ENCODE measurements at places on chromosomes 3 and 15.
A peak's percentile ranks its signal among the peaks of the same experiment; 100 is the strongest.

GRCh38 chr15:98850961-98851572 is 156.5 kb downstream of the PGPEP1L start:
- H3K4me3 ChIP-seq = peak overlapping the region; percentile 92
- no peaks in the 10 kb centered on the region for H3K36me3 ChIP-seq
- DNase-seq = peak; percentile 90

GRCh38 chr15:85692873-85693272 is 101.9 kb downstream of the KLHL25 start:
- H3K4me3 ChIP-seq = peak overlapping the region; percentile 78
- H3K4me1 ChIP-seq = peaks cover 46% of the 10 kb centered on the region
- DNase-seq = peak; percentile 72
- no peaks in the 10 kb centered on the region for H3K27me3 ChIP-seq

DNA sequence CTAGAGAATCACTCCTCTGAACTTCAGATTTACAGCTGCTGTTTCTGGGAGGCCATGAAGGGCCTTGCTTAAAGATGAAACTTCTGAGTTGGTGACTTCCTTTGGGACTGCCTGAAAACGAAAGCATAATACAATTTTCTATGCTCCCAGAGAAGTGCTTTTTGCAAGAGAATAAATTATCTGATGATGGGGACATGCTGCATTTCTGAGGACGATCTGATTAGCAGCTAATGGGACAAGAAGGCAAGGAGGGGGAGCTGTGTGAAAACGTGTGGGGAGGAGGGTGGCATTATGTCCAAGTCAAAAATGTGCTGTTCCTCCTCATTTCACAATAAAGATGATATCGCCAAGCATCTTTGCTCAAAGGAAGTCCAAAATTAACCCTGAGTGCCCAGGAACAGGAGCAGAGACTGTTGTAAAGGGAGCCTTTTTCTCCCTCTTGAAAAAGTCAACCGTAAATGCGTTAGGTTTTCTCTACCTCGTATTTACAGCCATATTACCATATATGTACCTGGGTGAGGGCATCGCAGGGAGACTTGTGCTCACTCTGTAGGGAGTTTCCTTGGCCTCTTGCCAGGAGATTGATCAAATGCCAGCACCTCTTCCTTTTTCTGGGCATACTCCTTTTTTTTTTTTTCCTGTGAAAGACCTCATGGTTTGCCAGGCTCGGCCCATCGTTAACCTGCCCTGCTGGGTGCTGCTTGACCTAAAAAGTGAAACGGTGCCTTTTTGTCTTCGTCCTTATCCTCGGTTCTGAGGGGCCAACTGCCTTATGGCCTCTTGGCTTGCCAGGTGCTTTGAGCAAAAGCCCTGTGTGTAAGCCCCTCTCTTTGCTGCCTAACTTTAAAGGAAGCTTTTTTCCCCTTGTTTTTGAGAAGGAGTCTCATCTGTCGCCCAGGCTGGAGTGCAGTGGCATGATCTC is 11.5 kb downstream of the ITPR1 start:
- H3K27me3 ChIP-seq = no peaks in the 10 kb centered on the region
- no peaks in the 10 kb centered on the region for H3K36me3 ChIP-seq
- peaks cover 25% of the 10 kb centered on the region for H3K4me1 ChIP-seq
- peak overlapping the region; percentile 42 for H3K27ac ChIP-seq
- peak; percentile 61 for DNase-seq
- H3K4me3 ChIP-seq = peak overlapping the region; percentile 41

GRCh38 chr3:160245261-160245800 is 20.1 kb downstream of the C3orf80 start:
- no peaks in the 10 kb centered on the region for H3K36me3 ChIP-seq
- H3K27me3 ChIP-seq = no peaks in the 10 kb centered on the region
- H3K4me1 ChIP-seq = no peaks in the 10 kb centered on the region
- H3K27ac ChIP-seq = no peak overlapping the region
- no peak for DNase-seq

- H3K4me3 ChIP-seq = no peak overlapping the region
- peaks cover 14% of the 10 kb centered on the region for H3K36me3 ChIP-seq
- DNase-seq = peak; percentile 27
- no peaks in the 10 kb centered on the region for H3K27me3 ChIP-seq
Measured at GRCh38 chr15:48336940-48337339, 5.7 kb downstream of the DUT start.

DNA sequence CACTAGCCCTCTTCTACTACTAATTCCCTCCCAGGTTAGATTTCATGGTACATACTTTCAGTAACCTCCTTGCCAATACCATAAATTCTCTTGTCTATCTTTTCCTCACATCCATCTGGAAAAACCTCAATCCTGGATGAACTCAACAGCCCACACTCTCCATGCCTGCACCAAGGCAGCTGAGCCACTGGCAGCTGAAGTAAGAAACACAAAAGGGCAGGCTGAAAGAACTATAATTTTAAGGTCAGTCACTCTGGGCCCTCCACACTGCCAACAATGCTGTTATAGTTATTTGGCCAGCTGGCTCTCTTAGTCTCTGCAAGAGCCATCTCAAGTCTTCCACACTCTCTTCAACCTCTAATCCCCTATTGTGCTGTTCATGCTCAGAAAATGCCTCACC is 15.1 kb upstream of the TIPARP start:
- H3K4me1 ChIP-seq = peaks cover 26% of the 10 kb centered on the region
- peak; percentile 5 for DNase-seq
- H3K36me3 ChIP-seq = no peaks in the 10 kb centered on the region
- H3K27me3 ChIP-seq = no peaks in the 10 kb centered on the region
- H3K4me3 ChIP-seq = no peak overlapping the region

DNA sequence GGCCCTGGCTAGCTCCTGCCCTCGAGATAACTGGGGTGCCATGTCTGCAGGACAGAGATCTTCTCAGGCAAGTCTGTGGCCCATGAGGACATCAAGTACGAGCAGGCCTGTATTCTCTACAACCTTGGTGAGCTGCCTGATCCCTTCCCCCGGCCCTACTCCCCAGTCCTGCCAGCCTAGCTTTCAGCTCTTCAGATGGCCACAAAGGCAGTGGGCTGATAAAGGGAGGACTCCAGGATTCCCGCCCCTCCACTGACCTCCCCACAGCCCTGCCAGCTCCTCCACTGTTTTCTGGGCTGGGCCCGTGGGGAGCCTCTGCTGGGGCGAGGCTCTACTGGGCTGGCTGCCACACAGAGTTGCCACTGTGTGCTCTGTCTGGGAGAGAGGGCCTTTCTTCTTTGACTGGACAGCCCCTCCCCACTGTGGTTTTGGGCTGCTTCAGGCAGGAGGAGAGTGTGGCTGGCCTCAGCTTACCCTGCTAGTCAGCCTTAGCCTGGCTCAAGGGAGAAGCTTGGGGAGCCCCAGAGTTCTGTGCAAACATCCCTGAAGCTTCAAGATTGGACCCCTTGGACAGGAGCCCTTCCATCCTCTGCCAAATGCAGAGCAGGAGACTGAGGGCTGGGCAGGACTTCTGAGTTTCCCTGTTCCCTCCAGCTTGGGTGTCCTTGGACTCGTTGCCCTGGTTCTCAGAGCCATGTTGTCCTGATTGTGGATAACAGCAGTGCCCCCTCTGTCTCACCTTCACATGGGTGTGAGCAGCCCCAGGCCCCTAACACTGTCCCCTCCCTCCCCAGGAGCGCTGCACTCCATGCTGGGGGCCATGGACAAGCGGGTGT is 24.4 kb downstream of the PTPN23 start:
- H3K27ac ChIP-seq = no peak overlapping the region
- no peaks in the 10 kb centered on the region for H3K27me3 ChIP-seq
- no peaks in the 10 kb centered on the region for H3K4me1 ChIP-seq
- peaks cover 5% of the 10 kb centered on the region for H3K36me3 ChIP-seq
- no peak overlapping the region for H3K4me3 ChIP-seq
- DNase-seq = no peak

DNA sequence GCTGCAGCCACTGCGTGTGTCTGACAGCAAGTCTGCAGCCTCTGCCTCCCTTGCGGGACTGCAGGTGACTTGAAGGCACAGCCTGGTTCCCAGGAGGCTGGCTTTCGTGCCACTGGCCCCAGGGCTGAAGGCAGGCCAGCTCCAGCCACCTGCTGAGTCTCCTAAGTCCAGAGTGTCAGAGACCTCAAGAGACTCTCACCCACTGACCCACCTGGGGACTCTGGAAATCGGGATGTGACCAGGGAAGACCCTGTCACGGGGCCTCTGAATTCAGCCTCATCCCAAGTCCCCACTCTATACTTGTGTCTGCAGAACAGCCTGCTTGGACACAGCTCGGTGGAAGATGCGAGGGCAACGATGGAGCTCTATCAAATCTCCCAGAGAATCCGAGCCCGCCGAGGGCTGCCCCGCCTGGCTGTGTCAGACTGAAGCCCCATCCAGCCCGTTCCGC is 16.3 kb downstream of the ISG20 start:
- H3K4me3 ChIP-seq = no peak overlapping the region
- DNase-seq = no peak
- no peaks in the 10 kb centered on the region for H3K36me3 ChIP-seq
- H3K4me1 ChIP-seq = peaks cover 21% of the 10 kb centered on the region
- H3K27ac ChIP-seq = no peak overlapping the region

GRCh38 chr3:102114264-102114979 is 265.1 kb downstream of the NFKBIZ start:
- DNase-seq = no peak
- H3K27ac ChIP-seq = no peak overlapping the region
- no peaks in the 10 kb centered on the region for H3K4me1 ChIP-seq

DNA sequence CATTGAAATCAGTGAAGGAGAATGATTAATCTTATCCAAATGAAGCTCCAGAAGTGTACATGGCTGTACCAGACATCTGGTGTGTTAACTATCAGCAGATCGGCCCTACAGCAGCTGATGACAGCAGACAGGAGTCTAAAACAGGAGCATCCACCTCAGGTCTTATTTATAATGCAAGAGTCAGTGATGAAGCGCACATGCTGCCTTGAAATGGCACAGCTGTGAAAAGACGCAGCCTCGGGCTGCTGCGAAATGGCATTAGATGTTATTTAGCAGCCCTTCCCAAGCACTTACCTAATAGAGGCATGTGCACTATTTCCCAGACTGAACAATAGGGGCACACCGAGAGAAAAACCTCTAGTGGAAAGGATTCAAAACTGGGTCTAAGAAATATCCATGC is 472.3 kb upstream of the CBLB start:
- no peaks in the 10 kb centered on the region for H3K27me3 ChIP-seq
- no peak for DNase-seq
- H3K4me1 ChIP-seq = no peaks in the 10 kb centered on the region
- H3K36me3 ChIP-seq = no peaks in the 10 kb centered on the region
- H3K27ac ChIP-seq = no peak overlapping the region

DNA sequence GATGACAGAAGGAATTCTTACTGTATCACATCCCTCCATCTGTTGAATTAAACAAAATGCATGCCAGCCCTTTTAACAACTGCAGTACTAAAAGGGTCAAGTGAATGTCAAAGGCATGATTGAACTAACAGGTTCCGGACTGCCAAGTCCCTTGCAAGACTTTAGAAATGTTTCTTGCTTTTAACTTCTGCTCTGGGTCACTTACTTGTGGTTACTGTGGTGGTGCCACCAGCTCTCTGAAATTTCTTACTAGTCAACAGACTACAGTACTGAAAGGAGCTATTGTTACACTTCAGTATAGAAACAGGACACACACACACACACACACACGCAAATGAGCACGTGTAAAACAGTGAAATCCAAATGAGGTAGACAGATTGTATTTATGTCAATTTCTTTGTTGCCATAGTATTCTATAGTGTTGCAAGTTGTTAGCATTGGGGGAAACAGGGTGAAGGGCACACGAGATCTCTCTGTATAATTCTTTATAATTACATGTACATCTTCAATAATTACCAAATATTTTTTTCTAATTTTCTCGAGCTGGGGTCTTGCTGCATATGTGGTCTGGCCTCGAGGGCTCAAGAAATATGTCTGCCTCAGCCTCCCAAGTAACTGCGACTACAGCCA is 79.9 kb upstream of the SLC25A26 start:
- H3K27me3 ChIP-seq = no peaks in the 10 kb centered on the region
- DNase-seq = peak; percentile 80
- H3K27ac ChIP-seq = peak overlapping the region; percentile 30
- no peaks in the 10 kb centered on the region for H3K36me3 ChIP-seq

DNA sequence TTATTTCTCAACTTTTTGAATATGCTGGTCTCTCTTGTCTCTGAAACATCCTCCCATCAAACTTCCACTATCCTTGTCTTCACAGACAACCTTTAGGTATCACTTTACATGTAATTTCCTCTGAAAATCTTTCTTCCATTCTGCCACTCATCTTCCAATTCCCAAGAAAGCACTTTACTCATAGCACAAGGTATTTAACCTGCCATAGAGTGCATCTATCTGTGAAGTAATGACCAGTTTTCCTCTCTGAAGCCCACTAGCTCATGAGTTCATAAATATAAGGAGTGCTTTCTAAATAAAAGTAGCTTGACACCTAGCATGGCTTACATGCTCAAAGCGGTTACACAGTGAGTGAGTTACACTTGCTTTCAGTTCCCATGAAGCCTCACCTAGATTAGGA is 160.7 kb upstream of the CMC1 start:
- no peak overlapping the region for H3K27ac ChIP-seq
- H3K4me3 ChIP-seq = no peak overlapping the region
- DNase-seq = no peak
- H3K27me3 ChIP-seq = no peaks in the 10 kb centered on the region
- H3K4me1 ChIP-seq = no peaks in the 10 kb centered on the region

DNA sequence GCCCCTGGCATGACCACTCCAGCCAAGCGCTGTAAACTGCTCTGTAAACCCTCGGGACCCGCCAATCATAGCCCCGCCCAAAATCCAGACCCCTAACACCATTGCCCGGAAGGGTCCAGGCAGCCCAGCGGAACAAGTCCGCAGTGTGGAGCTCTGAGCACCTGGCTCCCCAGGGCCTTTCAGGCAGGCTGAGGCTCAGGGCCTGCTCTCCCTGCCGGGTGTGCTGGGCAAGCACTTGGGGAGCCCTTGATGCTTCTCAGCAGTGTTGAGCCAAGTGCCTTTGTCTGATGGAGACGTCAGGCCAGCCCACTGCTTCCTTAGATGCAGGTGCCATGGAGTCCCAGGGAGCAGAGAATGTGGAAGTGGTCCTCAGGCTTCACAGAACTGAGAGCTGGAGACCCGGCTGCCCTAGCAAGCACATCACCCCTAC is 106.2 kb downstream of the TLE3 start:
- H3K27me3 ChIP-seq = no peaks in the 10 kb centered on the region
- no peak overlapping the region for H3K4me3 ChIP-seq
- H3K4me1 ChIP-seq = peaks cover 17% of the 10 kb centered on the region
- DNase-seq = no peak
- no peaks in the 10 kb centered on the region for H3K36me3 ChIP-seq

DNA sequence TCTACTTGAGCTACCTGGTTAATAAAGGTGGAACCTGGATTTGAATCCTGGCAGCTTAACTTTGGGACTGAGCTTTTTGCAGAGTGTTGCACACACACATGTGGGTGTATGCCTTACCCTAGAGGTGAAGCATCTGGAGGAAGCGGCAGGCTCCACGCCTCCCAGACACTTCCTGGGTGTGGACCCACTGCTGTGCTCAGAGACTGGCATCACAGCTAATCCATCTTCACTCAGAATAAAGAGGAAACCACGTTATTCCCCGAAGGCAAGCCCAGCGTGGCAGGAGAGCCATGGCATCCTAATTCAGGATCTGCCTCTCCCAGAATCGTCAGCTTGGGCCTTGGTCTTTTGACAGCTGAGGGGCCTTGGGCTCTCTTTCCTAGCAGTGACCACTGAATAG is 25.5 kb downstream of the CCDC13 start:
- no peaks in the 10 kb centered on the region for H3K36me3 ChIP-seq
- H3K27me3 ChIP-seq = no peaks in the 10 kb centered on the region
- H3K27ac ChIP-seq = no peak overlapping the region
- H3K4me1 ChIP-seq = no peaks in the 10 kb centered on the region
- no peak for DNase-seq
- no peak overlapping the region for H3K4me3 ChIP-seq

GRCh38 chr15:71136793-71137518 is 21.7 kb downstream of the THSD4 start:
- no peak for DNase-seq
- H3K27me3 ChIP-seq = no peaks in the 10 kb centered on the region
- no peak overlapping the region for H3K4me3 ChIP-seq
- no peaks in the 10 kb centered on the region for H3K36me3 ChIP-seq
- H3K27ac ChIP-seq = no peak overlapping the region

Data from MM.1S (cell line).